Astrocyte (in vitro differentiated cells and primary cell): ENCODE measurements at places on chromosomes 5 and 9.
A peak's percentile ranks its signal among the peaks of the same experiment; 100 is the strongest.

GRCh38 chr5:111901296-111901695 lies 144.3 kb upstream of the NREP start:
- DNase-seq, result no peak

GRCh38 chr5:1421521-1422341 lies 23.5 kb downstream of the SLC6A3 start:
- no peak for DNase-seq

DNA sequence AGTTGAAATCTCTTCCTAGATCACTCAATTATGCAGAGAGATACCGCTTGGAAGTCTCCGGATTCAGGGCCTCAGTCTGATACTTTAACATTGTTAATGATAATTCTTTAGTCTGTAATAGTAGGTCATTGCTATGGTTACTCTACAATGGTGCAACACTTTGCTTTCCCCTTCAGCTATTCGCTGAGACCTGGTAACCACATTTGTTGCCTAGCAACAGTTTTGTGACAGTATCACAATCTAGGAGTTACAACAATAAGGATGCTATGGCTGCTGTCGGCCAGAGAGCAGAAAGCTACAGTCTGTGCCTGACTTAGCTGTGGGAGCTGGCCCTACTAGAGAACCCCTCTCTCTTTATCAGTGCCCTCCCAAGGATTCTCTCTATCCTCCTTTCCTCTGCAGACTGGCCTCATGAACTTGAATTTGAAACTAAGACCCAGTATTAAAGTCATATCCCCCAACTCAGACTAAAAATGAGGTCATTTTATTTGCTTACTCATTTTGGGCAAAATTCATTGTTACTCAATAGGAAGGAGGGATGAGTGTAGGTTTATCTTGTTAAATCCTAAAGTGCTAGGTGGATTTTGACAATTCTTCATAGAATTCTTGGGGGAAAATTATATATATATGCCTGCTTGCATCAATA lies 39.3 kb downstream of the NR2F1 start:
- DNase-seq, result peak; percentile 72

DNA sequence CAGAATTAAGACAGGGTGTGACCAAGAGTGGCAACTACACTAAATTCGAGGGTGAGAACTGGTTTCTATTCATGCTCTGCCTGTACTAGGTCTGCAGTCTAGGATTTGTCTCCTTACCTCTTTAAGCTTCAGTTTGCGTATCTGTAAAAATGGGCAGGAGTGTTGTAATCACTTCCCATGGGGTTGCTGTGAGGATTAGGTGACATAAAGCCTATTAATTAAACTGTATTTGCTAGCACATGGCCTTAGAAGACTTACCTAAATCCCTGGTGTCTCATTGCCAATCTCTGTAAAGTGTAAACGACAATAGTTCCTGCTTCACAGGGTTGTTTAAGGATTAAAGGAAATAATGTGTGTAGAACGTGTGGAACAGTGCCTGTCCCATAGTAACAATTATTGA lies 193.6 kb downstream of the DRD1 start:
- no peak for DNase-seq

DNA sequence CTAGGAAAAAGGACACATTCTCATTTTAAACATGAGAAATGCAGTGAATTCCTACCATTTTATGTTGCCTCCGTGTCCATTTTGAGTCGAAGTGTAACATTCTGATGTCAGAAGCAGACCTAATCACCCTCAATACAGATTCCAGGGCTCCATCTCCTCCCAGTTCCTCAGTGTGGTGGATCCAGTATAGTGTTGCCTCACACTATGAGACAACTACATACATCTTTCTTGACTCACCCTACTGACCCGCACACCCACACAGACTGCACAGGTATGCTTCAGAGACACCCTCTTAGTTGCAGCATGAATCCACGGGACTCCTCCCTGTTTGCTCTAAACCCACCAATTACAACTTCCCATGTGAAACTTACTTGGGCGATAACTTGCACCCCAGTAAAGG lies 564.9 kb downstream of the SEMA5A start:
- DNase-seq, result no peak
